ENCODE measurements at places on chromosomes 2 and 18.

DNA sequence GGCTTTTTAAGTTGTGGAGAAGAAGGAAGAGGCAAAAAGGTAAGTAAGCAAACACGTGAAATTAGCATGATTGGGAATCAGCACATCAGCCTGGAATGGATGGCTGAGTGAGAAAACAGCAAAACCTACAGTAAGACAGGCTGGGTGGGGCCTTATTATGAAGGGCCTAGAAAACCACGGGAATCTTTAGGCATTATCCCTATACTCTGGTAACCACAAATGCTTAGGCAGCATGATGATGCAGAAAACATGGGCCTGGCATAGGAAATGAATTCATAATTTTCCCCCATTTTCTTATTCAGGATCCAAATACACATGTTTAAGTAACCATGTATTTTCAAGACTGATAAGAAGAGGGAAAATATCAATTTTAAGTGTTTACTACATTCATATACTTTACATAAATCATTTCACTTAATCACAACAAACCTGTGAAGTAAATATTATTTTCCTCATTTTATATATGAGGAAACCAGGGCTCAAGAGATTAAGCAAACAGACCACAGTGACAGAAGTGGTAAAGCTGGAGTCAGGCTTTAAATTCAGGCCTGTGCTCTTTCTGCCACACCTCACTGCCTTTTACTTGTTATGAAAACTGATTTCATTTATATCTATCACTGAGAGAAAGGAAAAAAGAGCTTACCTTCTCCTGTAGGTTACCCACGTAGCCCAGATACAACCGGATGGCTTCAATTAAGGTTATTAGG is 4.0 kb downstream of the TMEM17 start:
- no peak for DNase-seq

DNA sequence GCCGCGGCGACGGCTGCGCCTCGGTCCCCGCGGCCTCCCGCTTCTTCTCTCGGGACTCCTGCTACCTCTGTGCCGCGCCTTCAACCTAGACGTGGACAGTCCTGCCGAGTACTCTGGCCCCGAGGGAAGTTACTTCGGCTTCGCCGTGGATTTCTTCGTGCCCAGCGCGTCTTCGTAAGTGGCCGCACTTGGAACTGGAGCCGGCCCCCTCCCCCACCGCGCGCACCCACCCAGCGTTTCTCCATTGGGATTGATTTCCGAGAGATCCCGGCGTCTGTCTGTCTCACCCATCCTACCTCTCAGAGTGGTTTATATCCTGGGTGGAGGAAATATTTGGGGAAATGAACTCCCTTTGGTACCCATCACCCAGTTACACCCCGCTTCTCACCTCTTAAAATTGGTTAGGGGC is 498 bp downstream of the ITGAV start:
- no peak for DNase-seq

DNA sequence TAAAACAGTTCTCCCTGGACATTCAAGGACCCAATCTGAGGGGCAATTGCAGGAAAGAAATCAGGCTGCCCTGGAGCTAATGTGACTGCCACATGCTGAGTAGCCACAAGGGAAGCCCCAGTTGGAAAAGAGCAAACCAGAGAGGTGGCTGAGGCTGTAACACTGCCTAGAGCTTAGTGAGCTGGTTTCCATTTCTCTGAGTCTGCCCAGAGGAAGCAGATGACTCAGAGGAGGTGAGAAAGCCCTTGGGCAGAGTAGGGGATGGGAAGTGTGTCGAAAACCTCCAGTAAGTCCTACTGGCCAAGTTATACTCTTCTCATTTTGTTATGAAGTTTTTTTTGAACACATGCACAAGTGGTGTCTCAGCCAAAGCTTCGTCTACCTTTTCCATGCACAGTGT is 753.0 kb downstream of the CNTNAP5 start:
- no peak for DNase-seq

DNA sequence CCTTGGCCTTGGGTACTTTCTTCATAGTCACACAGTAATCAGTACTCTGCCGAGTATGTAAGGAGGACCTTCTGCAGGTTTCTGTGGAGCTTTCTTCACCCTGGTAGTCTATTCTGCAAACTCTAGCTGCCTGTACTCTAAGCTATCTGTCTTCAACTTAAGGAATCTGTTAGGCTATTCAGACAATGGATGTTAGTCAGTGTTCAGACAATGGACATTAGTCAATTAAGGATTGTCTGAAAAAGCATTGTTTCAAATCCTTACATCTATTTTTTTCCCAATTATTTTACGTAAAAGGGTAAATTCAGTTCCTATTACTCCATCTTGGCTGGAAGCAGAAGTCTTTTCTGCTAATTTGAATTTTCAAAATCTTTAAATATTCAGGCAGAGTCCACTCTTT is 75.7 kb downstream of the WDR7 start:
- DNase-seq: no peak
